ENCODE measurements at places on chromosomes 3 and 15.
A peak's percentile ranks its signal among the peaks of the same experiment; 100 is the strongest.

DNA sequence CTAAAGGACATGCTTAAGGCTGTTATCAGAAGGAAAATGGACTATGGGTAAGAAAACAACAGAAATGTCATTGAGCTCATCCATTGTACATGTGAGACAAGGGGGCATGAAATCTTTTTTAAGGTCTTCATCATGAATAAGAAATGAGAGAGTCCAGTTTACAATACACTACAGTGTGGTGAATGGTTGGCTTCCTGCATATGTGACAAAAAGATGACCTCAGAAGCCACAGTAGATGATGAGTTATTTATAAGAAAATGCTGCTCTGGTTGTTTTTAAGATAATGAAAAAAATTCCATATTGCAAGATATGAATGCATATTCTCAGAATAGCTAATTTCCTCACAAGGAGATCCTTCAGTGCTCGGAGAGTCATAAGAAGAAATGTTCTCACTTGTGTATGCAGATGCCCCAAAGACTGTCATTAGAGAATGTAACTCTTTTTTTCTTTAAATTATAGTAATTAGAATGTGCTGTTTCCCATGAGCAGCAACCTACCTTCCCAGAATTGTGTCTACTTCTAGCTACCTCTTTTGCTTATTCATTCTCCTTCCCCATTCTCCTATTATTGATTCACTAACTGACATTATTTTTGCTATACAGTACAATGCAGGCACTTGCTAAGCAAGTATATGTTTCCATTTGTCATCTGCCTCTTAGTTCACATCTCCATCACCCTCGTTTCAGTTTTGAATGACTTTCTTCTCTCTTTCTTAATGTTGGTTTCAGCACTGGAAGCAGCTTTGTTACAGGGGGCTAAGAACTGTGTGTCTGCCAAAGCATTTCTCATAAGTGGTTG lies 152.0 kb upstream of the PEX5L start:
- DNase-seq: no peak

- DNase-seq: no peak
Measured at GRCh38 chr15:60255390-60255789, 142.4 kb downstream of the ANXA2 start.

GRCh38 chr3:22627993-22628499 lies 575.1 kb upstream of the UBE2E2 start:
- DNase-seq: no peak

GRCh38 chr3:99325402-99325801 lies 313.0 kb upstream of the COL8A1 start:
- DNase-seq: no peak

GRCh38 chr3:125358923-125359322 lies 16.2 kb downstream of the ZNF148 start:
- no peak for DNase-seq

GRCh38 chr15:86541540-86541939 lies 461.9 kb downstream of the AGBL1 start:
- DNase-seq: no peak

GRCh38 chr15:39784125-39784524 lies 1.5 kb upstream of the FSIP1 start:
- no peak for DNase-seq

GRCh38 chr15:28947221-28947674 lies 61.5 kb downstream of the APBA2 start:
- no peak for DNase-seq

DNA sequence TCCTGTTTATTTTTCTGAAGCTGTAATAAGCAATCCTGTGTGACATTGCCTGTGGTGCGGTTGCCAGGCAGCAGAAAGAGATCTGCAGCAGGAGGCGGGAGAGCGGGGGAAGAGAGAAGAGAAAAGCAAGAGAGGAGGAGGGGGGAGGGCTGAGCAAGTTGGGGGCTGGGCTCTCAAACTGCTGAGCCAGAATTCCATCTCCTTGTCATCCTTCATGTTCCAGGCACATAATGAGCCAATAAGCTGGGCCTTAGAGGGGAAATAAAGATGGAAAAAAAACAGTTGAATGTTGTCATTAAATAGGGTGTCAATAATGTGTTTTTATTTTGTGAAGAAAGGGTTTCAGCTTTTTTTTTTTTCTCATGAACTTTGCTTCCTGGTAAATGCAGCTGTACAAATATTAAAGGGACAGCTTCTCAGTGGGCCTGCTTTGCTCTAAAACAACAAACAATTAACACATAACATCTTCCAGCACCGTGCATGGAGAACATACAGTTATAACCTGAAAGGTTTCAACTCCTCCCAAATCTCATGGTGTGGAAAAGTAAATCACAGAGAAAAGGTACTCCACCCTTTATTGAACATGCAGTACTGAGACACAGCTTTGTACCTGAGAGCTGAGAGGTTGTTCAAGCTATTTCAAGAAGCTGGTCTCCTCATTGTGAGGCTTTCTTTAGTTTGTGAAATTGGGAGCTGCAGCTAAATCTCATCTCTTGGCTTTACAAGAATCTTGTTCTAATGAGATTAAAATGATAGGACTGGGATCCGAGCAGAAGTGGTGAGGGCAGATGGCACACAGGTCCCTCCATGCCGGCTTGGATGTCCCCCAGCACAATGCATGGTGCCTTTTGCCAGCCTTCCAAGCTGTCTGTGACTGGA lies 451.1 kb upstream of the KCNMB2 start:
- DNase-seq: peak; percentile 24

DNA sequence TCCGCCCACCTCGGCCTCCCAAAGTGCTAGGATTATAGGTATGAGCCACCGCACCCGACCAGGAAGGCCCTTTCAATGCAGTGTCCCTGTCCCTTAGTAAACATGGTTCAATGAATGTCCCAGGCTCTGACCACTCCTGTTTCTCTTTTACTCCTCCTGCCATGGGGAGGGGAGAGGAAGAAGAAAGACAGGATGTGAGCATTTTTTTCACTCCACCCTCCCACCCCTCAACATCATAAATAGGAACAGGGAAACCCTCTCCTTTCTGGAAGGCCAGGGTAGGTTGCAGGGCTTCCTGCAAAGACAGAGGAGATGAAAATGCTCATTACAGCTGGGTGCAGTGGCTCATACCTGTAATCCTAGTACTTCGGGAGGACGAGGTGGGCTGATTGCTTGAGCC lies 7.5 kb upstream of the TATDN2 start:
- DNase-seq: no peak

DNA sequence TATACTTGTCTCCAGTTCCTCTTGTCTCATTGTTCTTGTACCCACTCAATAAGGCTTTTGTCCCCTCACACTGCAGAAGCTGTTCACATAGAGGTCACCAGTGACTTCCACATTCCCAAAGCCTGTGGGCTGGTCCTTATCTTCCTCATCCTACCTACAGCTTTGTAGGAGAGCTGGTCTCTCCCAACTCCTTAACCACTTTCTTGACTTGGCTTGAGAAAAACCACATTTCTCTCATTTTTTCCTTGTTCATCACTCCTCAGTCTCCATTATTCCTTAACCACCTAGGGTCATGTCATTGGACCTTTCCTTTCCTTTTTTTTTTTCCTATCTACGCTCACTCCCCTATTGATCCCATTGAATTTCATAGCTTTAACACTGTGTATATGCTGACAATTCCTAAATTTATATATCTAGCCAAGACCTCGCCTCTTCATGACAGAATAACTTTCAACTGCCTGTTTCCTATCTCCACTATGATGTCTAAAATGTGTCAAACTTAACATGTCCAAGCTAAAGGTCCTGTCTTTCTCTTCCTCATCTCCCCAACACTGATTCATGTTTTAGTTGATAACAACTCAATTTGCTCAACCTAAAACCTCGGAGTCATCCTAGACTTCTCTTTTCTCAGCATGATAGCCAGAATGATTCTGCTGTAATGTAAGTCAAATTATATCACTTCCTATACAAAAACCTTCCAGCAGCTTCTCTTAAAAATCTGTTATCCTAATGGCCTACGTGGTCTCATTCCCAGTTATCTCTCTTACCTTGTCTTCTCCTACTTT lies 49.5 kb downstream of the CEP63 start:
- no peak for DNase-seq

DNA sequence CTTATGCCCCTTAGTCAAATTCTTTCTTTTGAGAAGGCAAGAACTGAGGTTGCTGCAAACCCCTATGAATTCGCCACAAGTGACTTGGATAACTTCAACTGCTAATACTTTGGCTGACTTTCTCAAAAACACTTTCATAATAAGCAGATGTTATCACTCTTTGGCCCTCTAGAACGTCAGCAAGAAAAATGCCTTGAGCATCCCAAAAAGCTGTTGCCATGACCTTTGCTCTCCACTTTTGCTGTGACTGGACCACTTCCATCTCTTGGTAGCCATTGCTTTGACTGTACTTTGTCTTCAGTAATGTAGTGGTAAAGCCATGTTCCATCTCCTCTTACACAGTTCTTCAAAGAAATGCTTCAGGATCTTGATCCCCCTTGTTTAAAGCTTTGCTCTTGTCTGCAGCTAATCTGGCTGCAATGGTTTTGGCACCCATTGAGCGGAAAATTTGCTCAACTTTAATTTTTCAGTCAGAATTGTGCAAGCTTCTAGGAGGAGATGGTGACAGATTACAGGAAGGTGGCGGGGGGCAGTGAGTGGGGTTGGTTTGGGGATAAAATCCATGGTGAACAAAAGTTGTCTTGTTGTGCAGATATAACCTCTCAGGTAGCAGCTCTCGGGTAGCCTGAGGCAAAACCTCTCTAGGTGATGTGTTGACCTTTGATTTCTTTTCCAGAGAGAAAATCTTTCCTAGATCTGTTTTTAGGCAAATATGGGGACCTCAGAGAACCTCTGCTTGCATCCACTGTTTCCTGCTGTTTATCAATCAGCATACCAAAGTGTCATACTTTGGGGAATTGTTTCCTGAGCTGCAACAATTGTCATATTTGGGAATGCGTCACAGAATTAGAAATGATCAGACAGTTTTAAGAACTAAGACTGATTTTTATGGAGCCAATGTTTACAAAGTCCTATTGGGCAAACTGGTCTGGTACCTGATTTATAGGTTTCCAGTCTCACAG lies 83.6 kb downstream of the CCR1 start:
- no peak for DNase-seq

- DNase-seq: no peak
Measured at GRCh38 chr15:98669638-98670037, 21.3 kb downstream of the IGF1R start.

- no peak for DNase-seq
Measured at GRCh38 chr3:76310089-76310488, 524.7 kb upstream of the ZNF717 start.

- DNase-seq: no peak
Measured at GRCh38 chr15:68982976-68983563, 31.4 kb upstream of the NOX5 start.

DNA sequence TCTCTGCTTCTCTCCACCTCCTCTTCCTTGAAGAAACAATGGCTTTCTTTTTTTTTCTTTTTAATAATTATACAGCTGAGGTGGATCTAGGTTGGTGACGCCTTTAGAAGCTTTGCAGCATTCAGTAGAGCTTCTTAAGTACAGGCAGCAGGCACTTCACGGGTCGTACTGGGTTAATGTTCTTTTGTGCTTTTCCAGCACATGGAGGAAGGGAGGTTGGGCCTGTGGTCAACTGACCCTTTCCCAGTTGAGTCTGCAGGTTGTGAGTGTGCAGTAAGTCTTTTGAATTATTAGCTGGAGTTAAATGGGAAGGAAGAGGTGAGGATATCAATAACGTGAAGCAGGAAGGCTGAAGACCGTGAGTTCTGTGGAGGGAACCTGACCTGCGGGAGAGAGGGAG lies 7.0 kb downstream of the TRAK1 start:
- DNase-seq: no peak

- DNase-seq: no peak
Measured at GRCh38 chr15:99176757-99177156, 71.9 kb downstream of the SYNM start.

DNA sequence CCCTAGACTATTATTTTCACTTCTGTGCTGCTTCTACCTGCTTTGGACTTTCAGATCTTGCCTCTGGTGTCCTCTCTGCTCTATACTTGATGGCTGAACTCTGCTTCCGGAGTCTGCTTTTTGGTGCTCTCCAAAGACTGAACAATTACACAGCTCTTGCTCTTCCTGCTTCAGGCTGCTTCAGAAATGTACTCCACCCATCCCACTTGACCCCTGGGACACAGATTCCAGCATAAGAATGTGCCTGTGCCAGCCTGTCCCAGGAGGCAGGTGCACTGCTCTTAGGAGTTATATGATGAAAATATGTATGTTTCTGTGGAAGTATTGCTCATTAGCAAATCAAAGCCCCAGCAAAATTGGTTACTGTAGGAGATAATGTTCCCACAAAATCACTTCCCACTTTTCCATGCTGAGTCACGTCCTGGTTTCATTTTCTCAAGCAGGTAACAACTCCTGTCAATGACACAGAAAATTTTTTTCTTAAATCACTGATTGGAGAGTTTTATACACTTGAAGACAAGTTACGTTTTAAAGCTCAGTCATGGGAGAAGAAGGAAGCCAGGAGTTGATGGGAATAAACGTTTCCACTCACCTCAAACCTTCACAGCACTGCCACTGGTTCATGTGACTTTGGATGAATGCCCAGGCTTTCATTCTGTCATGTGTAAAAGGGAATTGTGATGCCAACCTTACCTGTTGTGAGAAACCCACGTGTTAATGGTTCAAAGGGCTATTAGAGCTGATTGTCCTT lies 239.4 kb upstream of the ZPLD1 start:
- DNase-seq: no peak

DNA sequence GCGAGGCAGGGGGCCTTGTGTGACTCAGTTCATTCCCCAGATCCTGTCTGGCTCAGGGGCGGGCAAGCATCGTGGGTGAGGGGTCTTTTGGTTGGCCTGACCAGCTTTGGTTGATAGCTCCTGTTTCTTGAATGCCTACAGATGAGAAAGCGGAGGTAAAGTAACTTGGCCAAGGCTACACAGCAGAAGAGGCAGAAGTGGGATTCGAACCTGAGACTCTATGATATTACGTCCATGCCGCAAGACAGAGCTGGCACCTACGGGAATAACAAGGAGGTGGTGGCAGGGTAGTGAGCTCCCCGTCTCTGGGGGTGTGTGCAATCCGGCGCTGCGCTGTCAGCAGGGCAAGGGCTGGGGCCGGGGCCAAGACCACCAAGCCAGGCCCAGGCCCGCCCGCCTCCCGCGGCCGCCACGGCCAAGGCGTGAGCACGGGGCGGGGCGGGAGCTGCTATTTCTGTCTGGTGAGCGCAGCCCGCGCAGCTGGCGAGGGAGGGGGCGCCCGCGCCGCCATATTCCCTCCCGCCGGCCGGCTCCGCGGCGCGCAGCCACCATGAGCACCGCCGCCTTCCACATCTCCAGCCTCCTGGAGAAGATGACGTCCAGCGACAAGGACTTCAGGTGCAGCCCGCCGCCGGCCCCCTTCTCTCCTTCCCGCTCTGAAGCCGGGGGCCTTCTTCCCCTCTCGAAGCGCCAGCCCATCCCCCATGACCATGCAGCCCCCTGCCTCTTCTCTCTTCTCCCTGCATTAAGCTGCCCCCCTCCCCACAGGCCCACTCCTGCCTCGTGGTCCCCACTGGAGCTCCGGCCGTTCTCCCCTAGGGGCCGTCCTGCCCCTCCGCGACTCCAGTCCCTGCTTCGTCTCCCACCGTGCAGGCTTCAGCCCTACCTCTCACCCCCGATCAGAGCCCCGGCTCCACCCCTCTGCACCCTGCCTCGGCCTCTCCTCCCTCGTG lies at the start of gene CAND2:
CAND2 (plus strand) TSS at position 510 of the 953 bp plus-strand sequence; CDS start at position 551, 41 bp downstream.
- DNase-seq: peak; percentile 42

GRCh38 chr3:106566277-106566676 lies 697.5 kb upstream of the CBLB start:
- DNase-seq: no peak

GRCh38 chr3:178100908-178101307 lies 435.3 kb upstream of the KCNMB2 start:
- no peak for DNase-seq

GRCh38 chr3:61231693-61232092 lies 19.6 kb downstream of the FHIT start:
- DNase-seq: no peak

Measured in stimulated activated naive CD4-positive, alpha-beta T cell (primary cell).